Stimulated activated CD4-positive, alpha-beta T cell treated with anti-CD3 and anti-CD28 coated beads, TNF-alpha, amount 100 ng/mL, for 4 hours (primary cell): ENCODE measurements at places on chromosomes 3 and 15.

DNA sequence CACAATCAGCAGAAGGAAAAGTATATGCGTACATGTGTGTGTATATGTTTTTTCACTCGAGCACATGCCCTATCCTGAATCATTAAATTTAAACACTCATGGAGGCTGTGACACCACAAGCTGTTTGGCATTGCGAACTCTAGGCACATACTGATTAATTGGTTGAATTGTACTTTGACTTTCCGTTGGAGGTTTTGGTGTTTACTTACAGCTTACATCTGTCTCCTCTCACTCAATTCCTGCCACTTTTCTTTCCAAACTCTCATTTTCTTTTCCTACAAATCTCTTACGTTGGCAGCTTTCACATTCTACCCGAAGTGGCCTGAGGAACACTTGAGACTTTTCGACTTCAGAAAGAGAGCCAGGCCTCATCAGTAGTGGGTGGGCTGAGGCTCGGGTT, 434.1 kb upstream of the SEMA6D start:
- DNase-seq, result no peak

DNA sequence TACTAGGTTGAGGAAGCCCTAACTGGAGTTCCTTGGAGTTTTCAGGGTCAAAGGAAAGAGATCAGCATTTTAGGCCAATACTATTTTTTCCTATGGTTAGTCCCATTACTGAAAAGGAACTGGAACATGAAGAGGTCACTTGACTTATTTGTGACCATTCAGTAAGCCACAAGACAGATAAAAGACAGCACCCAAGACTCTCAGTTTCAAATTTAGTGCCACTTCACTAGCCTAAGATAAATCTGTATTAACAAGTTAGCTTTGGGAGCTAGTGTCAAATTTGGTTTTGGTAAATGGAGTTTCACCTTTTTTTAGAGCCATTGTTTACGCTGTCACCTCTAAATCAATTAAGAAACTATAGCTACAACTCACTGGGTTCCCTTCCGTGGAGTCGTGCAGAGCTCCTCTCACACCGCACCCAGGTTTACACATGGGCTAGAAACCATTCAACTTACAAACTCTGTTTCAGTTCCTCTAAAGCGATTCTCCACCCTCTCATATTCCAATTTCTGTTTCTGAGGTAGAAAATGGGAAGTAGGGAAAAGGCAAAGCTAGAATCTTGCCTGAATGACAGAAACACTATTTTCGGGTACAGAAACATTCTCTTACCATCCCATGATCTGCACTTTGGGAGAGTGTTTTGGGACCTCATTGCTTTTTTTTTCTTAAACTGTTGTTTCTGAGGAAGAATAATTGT, 14.4 kb downstream of the CCDC32 start:
- DNase-seq, result no peak

GRCh38 chr3:88595026-88595425, 445.3 kb downstream of the C3orf38 start:
- DNase-seq, result no peak

DNA sequence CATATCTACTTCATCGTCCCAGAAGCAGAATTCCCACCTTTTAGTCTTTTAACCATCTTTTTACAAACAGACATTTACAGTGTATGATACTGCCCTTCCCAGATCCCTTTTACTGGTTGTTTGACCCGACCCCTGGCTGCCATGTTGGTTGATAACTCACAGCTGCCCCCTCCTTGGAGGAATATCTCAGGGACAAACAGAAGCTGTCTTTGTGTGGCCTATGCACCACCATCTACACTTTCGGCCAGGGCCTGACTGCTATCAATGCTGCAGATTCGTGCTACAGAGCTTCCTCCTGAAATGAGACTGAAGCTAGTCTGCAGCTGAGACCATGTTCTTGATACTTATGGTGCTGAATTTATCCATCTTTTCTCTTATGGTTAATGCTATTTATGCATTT, 6.6 kb upstream of the POLQ start:
- no peak for DNase-seq

GRCh38 chr3:125005676-125006075, 50.1 kb downstream of the HEG1 start:
- DNase-seq, result no peak

GRCh38 chr3:157103280-157103679, 56.7 kb downstream of the CCNL1 start:
- no peak for DNase-seq

GRCh38 chr15:99850517-99850916, 117.3 kb upstream of the LYSMD4 start:
- no peak for DNase-seq

- no peak for DNase-seq
These were observed 170.5 kb downstream of the KCNAB1 start for GRCh38 chr3:156290924-156291271.

GRCh38 chr3:71064956-71065763, 518.4 kb downstream of the FOXP1 start:
- peak; percentile 46 for DNase-seq

DNA sequence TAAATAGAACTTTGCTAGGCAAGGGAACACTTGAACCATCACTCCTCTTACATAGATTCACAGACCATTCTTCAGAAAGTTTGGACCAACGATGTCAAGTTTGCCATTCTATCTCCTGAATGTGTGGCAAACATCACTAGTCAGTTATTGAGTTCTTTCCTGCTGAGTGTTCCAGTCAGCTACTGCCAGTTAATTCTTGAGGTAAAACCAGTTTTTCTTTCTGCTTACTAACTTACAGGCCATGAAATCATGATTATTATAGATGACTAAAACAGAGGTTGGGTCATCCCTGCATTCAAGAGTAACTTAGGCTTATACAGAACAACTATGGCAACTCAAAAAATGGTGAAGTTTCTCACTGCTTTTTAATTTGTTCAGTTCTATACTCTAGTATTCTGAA, 88.2 kb downstream of the AP4E1 start:
- DNase-seq, result no peak

DNA sequence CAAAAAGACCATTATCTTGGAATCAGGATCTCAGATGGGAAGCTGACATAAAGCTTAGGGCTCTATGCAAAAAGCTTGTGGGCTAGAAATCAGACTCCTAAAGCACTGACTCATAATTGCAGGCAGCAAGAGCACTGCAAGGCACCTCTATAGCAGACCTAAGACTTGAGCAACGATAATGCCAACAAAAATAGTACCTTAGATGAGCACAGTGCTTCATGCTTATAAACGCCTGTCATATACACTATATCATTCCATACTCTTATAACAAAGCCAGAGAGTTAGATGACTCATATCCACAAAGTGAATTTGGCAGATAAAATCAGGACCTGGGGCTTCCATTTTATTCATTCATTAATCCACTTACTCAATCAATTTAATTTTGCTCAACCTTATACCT, 560.8 kb downstream of the MCTP2 start:
- DNase-seq, result no peak

- no peak for DNase-seq
These were observed 46.9 kb downstream of the WNT5A start for GRCh38 chr3:55440104-55440708.

GRCh38 chr3:149437710-149438109, 36.8 kb upstream of the TM4SF4 start:
- DNase-seq, result no peak

GRCh38 chr3:160105907-160106584, 117.4 kb downstream of the IL12A start:
- DNase-seq, result no peak

DNA sequence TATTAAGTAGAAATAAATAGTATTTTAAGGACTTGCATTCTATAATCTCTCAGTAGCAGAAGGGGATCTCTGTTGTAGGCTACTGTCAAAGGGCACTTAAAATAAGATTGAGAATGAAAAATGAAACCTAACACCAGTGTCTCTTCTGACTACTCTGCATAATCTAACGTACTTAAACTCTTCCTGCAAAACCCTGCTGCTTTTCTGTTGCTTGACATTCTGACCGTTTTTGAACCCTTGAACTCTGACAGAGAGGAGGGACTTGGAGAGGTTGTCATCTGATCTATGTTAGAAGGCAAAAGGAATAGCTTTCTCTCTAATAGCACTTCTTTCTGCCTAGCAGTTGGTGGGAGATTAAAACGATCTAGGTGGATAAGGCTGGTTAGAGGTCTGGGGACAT, 204.6 kb downstream of the ZIC1 start:
- DNase-seq, result no peak

- DNase-seq, result no peak
These were observed 50.2 kb downstream of the AKAP13 start for GRCh38 chr15:85430406-85431204.

GRCh38 chr15:100988297-100988696, 69.1 kb downstream of the LRRK1 start:
- DNase-seq, result no peak

- DNase-seq, result no peak
These were observed 364.1 kb upstream of the TBL1XR1 start for GRCh38 chr3:177561365-177561764.

DNA sequence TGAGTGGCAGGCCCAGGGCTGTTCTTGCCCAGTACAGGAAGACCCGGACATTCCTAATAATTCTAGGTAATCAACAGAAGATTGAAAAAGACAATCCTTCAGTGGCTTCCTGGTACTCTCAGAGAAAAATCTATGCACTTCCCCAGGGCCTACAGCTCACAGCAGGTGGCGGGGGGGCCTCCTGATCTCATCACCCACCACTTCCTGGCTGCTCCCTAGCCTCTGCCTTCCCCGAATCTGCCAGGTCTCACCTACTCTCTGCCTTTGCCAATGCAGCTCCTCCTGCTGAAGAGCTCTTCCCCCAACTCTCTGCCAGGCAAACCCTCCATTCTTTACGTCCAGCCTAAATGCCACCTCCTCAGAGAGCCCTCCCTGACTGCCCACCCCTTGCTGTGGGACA, 37.5 kb downstream of the EHD4 start:
- peak; percentile 39 for DNase-seq

GRCh38 chr3:151740581-151740980, 6.9 kb downstream of the AADACL2 start:
- no peak for DNase-seq

DNA sequence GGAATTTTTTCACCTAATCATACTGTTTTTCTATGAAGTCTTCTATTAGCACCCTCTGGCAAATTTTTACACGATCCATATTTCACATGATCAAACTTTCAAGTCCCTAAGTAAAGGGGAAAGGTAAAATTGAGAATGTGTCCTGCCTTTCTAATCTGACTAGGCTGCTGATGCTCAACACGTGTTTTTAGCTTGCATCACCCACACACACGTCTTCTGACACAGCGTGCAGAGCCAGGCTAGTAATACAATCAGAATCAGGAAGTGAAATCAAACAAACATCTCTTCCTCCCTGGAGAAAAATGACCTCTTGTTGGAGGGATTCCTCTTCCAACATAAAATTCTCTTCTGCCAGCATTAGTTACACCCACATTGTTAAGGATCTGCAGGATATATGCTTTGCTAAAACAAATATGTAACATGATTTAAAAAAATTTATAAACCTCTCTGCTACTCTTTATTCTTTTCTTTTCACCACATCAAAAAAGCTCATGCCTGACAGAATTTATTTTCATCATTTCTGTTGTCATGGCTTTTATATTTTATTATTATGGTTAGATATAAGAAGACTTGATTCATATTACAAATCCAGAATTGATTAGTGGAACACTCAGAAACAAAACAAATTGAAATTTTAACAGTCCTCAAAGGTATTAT, 122.4 kb downstream of the RAP2B start:
- DNase-seq, result no peak

DNA sequence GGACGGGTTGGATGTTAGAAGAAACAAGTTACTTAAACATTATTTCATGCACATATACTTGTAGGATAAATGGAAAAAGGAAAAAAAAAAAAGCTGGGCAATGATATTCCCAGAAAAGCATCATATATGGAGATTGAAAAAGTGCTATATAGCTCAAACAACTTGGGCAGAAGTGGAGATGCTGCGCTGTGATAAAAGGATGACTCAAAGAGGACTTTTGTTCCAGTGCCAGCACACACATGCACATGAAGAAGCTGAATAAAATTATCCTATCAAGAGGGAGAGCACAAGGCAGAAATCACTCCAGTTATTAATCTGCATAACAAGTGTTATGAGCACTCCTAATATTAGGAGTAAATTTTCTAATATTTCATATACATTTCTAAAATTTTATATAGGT, 30.9 kb downstream of the FRMD4B start:
- no peak for DNase-seq

- no peak for DNase-seq
These were observed 56.3 kb downstream of the BLM start for GRCh38 chr15:90773485-90773884.

DNA sequence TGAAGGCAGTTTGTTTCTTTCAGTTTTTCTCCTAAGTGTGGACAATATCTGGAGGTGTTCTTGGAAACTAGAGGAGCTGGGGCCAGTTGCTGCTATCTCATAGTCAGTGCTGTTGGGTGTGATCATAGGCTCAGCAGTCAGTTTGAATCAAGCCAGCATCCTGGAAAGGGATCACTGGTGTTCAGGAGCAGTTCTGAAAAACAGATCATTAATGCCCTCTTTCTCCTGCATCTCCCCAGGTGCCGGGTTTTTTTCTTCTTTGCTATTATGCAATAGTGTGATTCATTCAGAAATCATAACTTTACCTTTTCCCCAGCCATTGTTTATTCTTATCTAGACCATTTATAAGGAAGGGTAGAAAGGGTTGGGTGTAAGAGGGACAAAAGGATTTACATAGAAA, 24.0 kb downstream of the LNP1 start:
- no peak for DNase-seq

DNA sequence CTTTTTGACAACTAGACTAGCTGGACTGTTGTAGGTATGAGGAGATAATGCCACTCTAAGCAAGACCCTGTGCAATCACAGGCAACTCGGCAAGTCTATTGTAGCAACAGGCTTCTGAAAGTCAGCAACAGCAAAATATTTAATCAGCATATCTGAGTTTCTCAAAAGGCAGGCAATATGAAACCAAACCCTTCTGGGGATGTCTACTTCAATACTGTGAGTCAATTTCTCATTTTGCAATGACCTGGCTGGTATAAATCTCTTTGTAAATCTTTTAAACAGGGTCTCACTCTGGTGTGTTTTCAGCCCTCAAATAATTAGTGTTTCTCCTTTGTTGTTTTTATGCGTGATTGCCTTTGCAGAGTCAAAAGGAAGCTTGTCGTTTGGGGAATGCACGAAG, 1044.5 kb downstream of the NTRK3 start:
- DNase-seq, result no peak

- DNase-seq, result no peak
These were observed 72.7 kb upstream of the ABI3BP start for GRCh38 chr3:101065962-101066361.

DNA sequence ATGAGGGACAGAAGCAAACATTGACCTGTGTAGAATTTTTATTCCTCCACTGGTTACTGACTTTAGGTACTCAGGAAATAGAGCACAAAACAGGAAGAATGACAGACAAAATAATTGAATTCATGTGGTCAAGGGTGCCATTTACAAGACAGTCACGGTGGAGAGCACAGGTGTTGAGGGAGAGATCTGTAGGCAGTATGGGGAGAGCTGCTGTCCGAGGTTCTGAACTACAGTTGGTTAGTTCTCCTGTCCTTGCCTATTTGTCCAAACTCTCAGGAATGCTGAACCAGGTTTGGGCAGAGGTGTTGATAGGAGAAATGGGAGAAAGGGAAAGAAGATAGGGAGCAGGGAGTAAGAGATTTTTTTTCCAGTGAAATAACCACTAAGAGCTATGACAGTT, 178.5 kb upstream of the ZBTB20 start:
- DNase-seq, result no peak

GRCh38 chr15:74283368-74283767, 47.2 kb downstream of the CCDC33 start:
- no peak for DNase-seq

GRCh38 chr3:152190636-152191183, 78.0 kb upstream of the MBNL1 start:
- DNase-seq, result no peak

- DNase-seq, result no peak
These were observed 26.8 kb downstream of the KAT2B start for GRCh38 chr3:20066850-20067617.
